ENCODE measurements at places on chromosomes 4 and X. TPM values are rescaled to one million over a fixed set of nuclear protein-coding genes. Genes with fewer than 3 reads are reported as not detected.

The HPGDS gene
- total RNA-seq: not detected

The CD38 gene
- total RNA-seq: 1.4 TPM

The FAM114A1 gene
- 45.7 TPM for total RNA-seq

The TLR2 gene
- 19.1 TPM for total RNA-seq

The DUSP9 gene
- not detected for total RNA-seq

The GYPB gene
- total RNA-seq: not detected
